Cardiac septum (tissue), 1 donor: ENCODE measurements at places on chromosomes 3 and 15. TPM values are rescaled to one million over a fixed set of nuclear protein-coding genes. Genes with fewer than 3 reads are reported as not detected.
A peak's percentile ranks its signal among the peaks of the same experiment; 100 is the strongest.

DNA sequence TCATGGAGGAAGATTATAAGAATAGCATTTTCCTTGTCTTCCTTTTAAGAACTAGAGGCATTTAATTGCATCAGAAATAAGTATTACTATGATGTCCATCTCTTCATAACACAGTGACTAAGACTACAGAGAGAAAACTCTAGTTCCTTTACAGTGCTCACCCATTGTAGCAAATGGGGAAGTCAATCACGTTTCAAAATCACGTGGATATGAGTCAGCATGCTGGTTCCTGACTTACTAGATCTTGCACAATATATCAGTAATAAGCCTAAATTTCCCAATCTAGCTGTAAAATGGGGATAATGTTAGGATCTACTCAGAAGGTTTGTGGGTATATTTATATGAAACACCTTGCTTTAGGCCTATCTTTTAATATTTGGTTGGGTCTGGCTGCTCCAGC is 254.8 kb upstream of the EOMES start:
- no peak for DNase-seq

GRCh38 chr3:125107861-125108567 is 52.2 kb upstream of the HEG1 start:
- DNase-seq, result no peak

DNA sequence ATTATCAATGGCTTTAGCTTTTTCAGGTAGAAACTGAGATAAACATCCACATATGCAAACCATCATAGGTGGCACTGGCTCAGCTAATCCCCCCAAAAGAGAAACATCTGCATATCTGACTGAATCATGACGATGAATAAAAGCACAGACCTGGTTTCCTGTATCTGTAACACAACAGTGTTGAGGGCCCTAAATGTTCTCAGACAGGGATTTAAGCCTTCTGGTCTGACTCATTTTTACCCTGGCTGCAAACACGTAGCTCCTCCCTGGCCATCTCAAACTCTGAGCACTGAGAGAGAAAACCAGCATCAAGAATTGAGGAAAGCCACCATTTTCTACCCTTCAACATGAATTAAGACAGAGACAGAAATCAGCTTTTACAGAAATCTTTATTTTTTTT is 35.2 kb downstream of the GLB1 start:
- no peak for DNase-seq

- no peak for DNase-seq
Observed at GRCh38 chr3:182807061-182807460, 13.8 kb downstream of the ATP11B start.

- DNase-seq, result peak; percentile 87
Observed at GRCh38 chr3:125042725-125043406, 12.9 kb downstream of the HEG1 start.

DNA sequence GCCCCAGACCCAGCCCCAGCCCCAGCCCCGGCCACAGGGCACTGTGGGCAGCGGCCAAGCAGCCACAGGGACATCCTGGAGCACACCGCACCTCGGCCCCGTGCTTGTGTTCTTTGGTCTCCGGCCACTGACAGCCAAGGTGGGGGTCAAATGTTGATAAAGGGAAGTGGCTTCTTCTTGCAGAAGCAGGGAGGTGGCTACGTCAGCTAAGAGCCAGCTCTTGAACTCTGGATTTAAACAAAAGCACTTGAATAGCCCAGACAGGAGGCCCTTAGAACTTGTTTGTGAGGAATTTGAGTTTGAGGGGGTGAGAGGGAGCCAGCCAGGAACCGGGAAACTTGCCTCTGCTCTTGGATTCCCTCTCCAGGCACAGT is 135.8 kb upstream of the ABHD17C start:
- no peak for DNase-seq

- no peak for DNase-seq
Observed at GRCh38 chr15:80695911-80696661, 976 bp downstream of the ABHD17C start.

- DNase-seq, result no peak
Observed at GRCh38 chr3:191255156-191255555, 56.1 kb downstream of the OSTN start.

GRCh38 chr3:150703299-150703755 is 393 bp downstream of the ERICH6 start:
- no peak for DNase-seq

DNA sequence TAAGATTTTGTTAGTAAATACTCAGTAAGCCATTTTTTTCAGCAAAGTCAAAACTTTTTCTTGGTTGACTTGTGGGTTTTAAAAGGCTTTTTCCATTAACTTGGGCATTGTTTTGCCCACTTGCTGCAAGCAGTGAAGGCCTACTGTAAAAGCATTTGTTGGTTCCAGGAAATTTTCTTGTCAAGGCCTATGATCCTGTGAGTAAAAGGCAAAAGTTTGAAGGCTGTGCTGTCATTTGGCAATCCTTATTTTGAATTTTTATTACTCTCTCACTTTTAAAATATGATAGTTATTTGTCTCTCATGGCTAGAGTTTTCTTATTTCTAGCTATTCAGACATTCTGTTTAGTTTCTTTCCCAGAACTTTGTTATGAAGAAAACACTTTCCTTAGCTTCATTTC is 13.0 kb downstream of the P2RY12 start:
- no peak for DNase-seq

DNA sequence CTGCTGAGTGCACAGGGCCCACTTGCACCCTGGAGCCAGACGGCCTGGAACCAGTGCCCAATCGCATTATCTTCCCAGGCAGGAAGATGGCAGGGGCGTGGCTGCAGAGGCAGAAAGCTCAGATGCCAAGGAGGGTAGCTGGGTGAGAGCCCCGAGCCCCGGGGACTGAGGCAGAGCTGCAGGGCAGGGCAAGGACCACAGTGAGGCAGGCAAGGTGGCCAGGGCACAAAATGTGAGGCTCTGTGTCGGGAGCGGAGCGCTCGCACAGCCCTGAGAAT is 1.6 kb upstream of the CCDC33 start:
- DNase-seq, result no peak

GRCh38 chr3:26652164-26652563 is 29.6 kb downstream of the LRRC3B start:
- DNase-seq, result no peak

DNA sequence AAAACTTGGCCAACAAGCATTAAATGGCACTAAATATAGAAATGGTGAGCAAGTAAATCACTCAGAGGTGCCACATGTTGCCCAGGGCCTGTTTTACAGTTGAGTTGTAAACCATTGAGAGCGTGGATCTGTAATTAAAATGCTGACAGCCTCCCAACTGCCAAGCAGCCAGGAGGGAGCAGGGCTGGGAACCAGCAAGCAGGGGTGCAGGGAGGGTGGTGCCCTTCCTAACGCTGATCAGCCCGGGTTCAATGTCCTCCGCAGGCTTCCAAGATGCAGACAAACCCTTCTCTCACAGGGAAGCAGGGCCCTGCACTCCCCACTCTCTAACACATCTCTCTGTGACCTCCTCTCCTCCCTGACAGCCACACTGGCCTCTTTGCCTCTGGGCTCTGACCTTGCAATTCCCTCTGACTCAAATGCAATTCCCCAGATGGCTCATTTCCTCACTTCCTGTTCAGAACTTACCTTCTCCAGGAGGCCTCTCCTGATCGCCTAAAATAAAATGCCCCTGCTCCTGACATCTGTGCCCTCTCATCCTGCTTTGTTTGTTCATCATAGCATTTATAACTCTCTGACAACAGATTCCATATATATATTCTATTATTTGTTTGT is 40.0 kb downstream of the WNT7A start:
- no peak for DNase-seq

GRCh38 chr3:187166750-187167149 is 27.5 kb upstream of the RPL39L start:
- DNase-seq, result no peak

- no peak for DNase-seq
Observed at GRCh38 chr3:154759966-154760365, 320.2 kb upstream of the MME start.

- DNase-seq, result no peak
Observed at GRCh38 chr3:189981668-189982067, 139.0 kb downstream of the P3H2 start.

DNA sequence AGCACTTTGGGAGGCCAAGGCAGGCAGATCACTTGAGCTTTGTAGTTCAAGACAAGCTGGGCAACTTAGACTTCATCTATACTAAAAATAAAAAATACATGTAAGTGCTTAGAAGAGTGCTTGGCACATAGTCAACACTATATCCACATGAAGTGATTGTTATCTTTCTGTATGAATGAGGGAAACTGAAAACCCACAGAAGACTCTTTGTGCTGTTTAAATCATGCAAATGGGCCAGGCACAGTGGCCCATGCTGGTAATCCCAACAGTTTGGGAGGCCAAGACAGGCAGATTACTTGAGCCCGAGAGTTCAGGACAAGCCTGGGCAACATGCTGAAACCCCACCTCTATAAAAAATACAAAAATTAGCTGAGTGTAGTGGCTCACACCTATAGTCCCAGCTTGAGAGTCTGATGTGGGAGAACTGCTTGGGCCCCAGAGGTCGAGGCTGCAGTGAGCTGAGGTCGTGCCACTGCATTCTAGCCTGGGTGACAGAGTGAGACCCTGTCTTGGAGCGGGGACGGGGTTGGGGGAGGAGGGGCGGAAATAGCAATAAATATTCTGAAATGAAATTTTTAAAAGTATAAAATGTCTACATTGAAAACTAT is 129.7 kb downstream of the NR2E3 start:
- no peak for DNase-seq

DNA sequence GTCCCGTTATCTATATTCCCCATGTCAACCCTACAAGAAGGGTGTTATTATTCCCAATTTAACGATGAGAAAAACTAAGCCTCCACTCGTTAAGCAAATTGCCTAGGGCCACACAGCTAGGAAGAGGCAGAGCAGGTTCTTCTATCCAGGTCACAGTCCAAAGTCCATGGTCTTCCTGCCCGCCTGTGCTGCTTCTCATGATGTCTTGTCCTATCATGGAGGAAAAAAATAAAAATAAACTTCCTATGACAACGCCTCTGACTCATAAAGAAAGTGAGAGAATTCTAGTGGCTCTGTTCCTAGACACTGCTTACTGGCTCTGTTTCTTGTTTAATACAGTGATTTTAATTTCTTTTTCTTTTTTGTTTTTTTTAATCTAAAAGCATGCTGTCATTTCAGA is 9.7 kb downstream of the COL8A1 start:
- no peak for DNase-seq

DNA sequence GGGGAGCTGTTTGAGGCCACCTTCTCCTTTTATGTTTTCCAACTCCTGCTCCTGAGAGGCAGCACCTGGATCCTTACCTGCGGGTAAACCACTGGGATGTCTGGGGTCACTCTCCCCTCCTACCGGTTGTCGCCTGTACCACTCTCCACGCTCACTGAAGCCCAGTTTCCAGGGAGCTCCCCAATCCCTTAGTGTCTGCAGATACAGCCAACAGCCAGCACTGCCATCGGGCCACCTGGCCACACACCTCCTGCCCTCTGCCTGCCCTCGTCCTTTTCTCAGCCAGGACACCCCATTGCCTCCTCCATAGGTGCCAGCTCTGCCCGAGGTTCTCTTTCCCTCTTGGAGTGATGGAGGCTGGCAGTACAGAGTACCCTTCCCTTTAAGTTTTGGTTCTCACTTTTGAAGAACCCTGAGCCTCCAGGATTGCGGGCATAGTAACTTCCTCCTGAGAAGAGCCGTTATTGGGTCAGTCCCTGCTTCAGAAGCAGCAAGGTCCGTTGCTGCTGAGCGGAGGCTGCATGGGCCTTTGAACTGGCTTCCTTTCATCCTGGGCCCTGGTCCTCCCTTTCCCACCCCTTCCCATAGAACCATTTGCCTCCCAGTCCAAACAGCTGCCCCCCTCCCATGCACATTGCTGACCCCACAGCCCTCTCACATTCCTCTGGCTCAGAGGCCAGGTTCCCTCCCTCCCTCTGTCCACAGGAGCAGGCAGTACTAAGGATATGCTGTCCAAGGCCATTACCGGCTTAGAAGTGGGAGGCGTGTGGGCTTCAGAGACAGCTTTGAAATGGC is 30.9 kb downstream of the ARNT2 start:
- DNase-seq, result no peak

GRCh38 chr3:147886879-147887278 is 477.7 kb downstream of the ZIC1 start:
- DNase-seq, result no peak

GRCh38 chr15:64686130-64686735 is 89.2 kb downstream of the RBPMS2 start:
- DNase-seq, result no peak

- DNase-seq, result no peak
Observed at GRCh38 chr3:111592143-111592542, 3.0 kb downstream of the ZBED2 start.

- DNase-seq, result peak; percentile 76
Observed at GRCh38 chr3:194756791-194757325, 71.2 kb downstream of the FAM43A start.

GRCh38 chr3:130969621-130970020 is 57.0 kb downstream of the ASTE1 start:
- no peak for DNase-seq

GRCh38 chr3:106635271-106635670 is 742.0 kb upstream of the CCDC54 start:
- no peak for DNase-seq

GRCh38 chr15:82572986-82573385 is 32.7 kb upstream of the RPS17 start:
- no peak for DNase-seq

DNA sequence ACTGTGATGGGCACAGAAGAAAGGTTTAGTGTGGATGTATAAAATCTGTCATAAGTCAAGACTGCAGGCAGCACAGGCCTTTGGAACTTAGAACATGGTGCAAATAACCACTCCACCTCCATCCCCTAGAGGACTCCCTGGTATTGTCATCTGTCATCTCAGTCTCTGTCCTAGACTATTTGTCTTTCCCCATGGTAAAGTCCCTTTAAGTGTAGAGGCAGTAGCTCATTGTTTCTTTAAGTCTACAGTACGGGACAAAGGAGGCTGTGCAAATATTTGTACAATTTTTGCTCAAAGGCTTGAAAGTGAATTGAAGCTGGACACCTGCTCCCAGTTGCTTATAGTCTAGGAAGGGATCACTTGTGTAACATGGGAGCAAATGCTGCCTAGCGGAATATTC is 3.2 kb upstream of the PXYLP1 start:
- no peak for DNase-seq

- DNase-seq, result no peak
Observed at GRCh38 chr3:150960708-150961684, 11.5 kb downstream of the CLRN1 start.

DNA sequence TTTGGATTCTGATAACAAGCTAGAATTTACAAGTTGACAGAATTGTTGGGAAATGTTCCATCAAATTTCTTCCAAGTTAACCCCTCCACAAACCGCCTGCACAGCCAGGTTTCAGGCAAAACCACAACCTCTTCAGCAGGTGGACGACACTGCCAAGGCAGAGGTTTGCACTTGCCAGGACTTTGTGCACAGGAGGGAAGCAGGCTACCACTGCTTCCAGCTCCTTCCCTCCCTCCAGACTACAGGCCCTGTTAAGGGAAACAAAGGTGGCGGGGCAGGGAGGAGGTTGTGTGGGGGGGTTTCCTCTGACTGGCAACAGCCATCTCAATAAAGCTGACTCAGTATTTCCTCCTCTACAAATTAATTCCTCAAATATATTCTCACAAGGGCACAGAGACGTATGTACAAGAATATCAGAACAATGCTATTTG is 42.2 kb downstream of the TBC1D2B start:
- no peak for DNase-seq

Gene FRMD4B
- 10.8 TPM for total RNA-seq

Gene TAGLN3
- total RNA-seq, result 0.46 TPM

Gene CFAP44
- total RNA-seq, result 2.1 TPM

Gene SPATA12
- total RNA-seq, result not detected

Gene ACY1
- 20.3 TPM for total RNA-seq

Gene ACVR2B
- 6.3 TPM for total RNA-seq
